ENCODE measurements at places on chromosomes 11 and 22. TPM values are rescaled to one million over a fixed set of nuclear protein-coding genes. Genes with fewer than 3 reads are reported as not detected.

- H3K4me3 ChIP-seq: no peak overlapping the region
- no peaks in the 10 kb centered on the region for H3K4me1 ChIP-seq
- peak overlapping the region; percentile 4 for H3K27ac ChIP-seq
- H3K36me3 ChIP-seq: no peaks in the 10 kb centered on the region
- no peaks in the 10 kb centered on the region for H3K27me3 ChIP-seq
- no peak for DNase-seq
These were observed 168.1 kb downstream of the DBX1 start for GRCh38 chr11:19992162-19992561.

DNA sequence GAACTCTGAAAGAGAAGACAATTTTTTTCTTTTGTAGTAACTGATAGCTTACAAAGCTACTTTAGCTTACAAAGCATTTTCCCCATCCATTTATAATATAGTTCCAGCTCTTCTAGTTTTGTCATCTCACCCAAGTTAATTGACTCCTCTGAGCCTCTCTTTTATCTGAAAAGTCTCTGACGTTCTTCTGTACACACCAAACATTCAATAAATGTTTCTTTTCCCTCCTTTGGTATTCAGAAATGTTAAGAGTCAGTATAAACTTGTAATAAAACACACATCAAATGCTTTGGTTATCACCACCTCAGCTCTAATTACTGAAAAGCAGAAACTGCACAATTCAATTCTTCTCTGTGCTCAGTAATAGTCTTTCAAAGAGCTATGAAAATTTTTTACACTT is 5.9 kb downstream of the CCDC90B start:
- H3K27ac ChIP-seq: no peak overlapping the region
- peaks cover 4% of the 10 kb centered on the region for H3K4me1 ChIP-seq
- no peak for DNase-seq

- DNase-seq: no peak
- no peak overlapping the region for H3K27ac ChIP-seq
- H3K27me3 ChIP-seq: no peaks in the 10 kb centered on the region
These were observed 54.3 kb downstream of the BCL2L13 start for GRCh38 chr22:17692841-17693240.

DNA sequence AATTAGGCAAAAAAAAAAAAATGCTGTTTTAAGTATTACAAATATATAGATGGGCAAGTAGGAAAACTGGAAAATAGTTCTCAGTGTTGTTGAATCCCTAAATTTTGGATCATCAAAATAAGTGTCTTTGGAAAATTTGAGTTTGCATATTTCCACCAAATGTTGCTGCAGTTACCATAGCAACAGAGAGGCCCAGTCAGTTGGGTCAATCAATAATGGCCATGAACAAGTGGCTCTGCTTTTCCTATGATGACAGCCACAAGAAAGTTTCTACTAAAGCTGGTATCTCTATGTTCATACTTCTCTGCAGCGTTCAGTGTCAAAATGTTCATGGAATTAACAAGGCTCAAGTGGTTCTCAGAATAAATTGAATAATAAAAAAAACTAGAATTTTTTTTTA is 79.1 kb downstream of the SERGEF start:
- no peak for DNase-seq
- H3K4me3 ChIP-seq: no peak overlapping the region
- H3K27me3 ChIP-seq: no peaks in the 10 kb centered on the region
- H3K36me3 ChIP-seq: no peaks in the 10 kb centered on the region
- no peak overlapping the region for H3K27ac ChIP-seq

DNA sequence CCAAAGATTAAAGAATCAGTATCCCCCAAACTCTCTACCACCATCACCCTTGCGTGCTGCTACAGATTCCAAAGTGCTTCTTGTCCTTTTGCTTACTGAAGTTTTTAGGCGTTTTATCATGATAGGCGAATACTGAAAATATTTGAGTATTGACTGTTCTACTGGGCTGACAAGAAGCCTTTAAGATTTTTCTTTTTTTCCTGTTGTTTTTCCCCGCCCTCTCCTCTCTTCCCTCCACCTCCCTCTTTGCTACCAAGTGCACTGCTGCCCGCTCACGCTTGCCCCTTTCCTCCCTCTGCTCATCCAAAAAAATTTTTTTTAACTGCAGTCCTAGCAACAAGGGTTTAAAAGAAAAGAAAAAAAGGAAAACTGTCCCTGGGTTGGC is 679 bp downstream of the SPCS2 start:
- peak overlapping the region; percentile 99 for H3K4me3 ChIP-seq
- H3K36me3 ChIP-seq: no peaks in the 10 kb centered on the region
- H3K27ac ChIP-seq: peak overlapping the region; percentile 91
- peaks cover 17% of the 10 kb centered on the region for H3K4me1 ChIP-seq

- no peaks in the 10 kb centered on the region for H3K4me1 ChIP-seq
- DNase-seq: no peak
- no peaks in the 10 kb centered on the region for H3K27me3 ChIP-seq
These were observed 125.3 kb upstream of the TIMP3 start for GRCh38 chr22:32676191-32676590.

GRCh38 chr11:114218508-114218907 is 77.7 kb upstream of the NNMT start:
- no peak for DNase-seq
- H3K27ac ChIP-seq: peak overlapping the region; percentile 79
- H3K4me3 ChIP-seq: no peak overlapping the region
- no peaks in the 10 kb centered on the region for H3K36me3 ChIP-seq
- H3K27me3 ChIP-seq: no peaks in the 10 kb centered on the region

GRCh38 chr11:119389611-119390254 is 8.2 kb upstream of the USP2 start:
- no peak overlapping the region for H3K4me3 ChIP-seq
- no peak overlapping the region for H3K27ac ChIP-seq

DNA sequence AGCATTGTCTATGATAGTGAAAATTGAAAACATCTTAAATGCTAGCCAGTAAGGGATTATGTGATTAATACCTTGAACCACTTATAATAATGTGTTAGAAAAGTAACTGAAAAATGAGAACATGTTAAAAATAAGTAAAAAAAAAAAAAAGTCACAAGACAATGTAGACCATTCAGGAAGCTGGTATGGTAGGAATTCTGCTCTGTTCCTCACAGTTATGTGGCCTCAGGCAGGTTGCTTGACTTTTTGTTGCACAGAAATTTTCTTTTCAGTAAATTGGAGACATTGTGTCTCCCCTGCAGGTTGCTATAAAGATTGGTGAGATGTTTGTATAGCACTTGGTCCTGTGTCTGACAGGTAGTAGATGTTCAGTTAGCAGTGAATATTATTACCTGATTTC is 17.3 kb upstream of the PLET1 start:
- no peak overlapping the region for H3K27ac ChIP-seq
- no peaks in the 10 kb centered on the region for H3K27me3 ChIP-seq
- no peaks in the 10 kb centered on the region for H3K36me3 ChIP-seq
- H3K4me1 ChIP-seq: peaks cover 5% of the 10 kb centered on the region

- H3K27me3 ChIP-seq: no peaks in the 10 kb centered on the region
- peaks cover 25% of the 10 kb centered on the region for H3K4me1 ChIP-seq
- H3K36me3 ChIP-seq: no peaks in the 10 kb centered on the region
- H3K4me3 ChIP-seq: no peak overlapping the region
- peak overlapping the region; percentile 91 for H3K27ac ChIP-seq
- DNase-seq: no peak
These were observed 37.1 kb upstream of the CELSR1 start for GRCh38 chr22:46574438-46574992.

DNA sequence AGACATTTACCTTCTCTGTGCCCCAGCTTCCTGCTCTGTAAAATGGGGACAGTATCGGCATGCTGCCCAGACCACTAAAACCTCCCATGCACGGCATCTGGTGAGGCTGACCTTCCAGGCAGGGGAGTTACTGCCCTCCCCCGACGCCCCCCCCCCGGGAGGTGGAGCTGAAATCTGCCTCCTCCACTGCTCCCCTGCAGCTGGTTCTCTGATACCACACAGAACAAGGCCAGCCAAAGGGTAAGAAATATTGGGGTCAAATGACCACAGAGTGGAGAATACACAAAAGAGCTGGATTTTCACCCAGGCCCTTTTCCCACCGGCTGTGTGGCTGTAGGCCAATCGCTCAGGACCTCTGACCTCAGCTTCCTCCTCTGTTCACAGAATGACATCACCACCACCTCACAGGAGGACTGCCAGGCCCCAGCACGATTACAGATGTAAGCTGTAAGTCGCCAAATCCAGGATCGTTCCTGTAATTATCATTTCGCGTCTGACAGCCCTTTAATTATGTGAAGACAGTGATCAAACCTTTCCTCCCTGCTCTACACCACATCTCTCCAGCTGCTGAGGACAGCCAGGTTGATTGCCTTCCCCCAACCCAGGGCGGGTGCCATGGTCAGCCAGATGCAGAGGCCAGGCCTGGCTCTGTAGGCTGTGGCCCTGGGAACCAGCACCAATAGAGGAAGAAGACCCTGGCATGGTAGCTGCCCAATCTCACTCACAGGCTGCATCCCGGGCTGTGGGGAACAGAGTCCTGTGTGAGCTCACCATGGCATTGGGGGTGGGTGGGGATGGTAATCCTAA is 35.7 kb upstream of the KLHL35 start:
- peak; percentile 76 for DNase-seq
- H3K27me3 ChIP-seq: no peaks in the 10 kb centered on the region
- peaks cover 6% of the 10 kb centered on the region for H3K4me1 ChIP-seq

- DNase-seq: no peak
- H3K27ac ChIP-seq: no peak overlapping the region
- no peaks in the 10 kb centered on the region for H3K4me1 ChIP-seq
- H3K36me3 ChIP-seq: no peaks in the 10 kb centered on the region
These were observed 17.6 kb upstream of the CD44 start for GRCh38 chr11:35121326-35121865.

GRCh38 chr11:44866286-44866685 is 84.4 kb downstream of the TP53I11 start:
- no peaks in the 10 kb centered on the region for H3K4me1 ChIP-seq
- no peak overlapping the region for H3K27ac ChIP-seq
- no peaks in the 10 kb centered on the region for H3K36me3 ChIP-seq
- DNase-seq: no peak

DNA sequence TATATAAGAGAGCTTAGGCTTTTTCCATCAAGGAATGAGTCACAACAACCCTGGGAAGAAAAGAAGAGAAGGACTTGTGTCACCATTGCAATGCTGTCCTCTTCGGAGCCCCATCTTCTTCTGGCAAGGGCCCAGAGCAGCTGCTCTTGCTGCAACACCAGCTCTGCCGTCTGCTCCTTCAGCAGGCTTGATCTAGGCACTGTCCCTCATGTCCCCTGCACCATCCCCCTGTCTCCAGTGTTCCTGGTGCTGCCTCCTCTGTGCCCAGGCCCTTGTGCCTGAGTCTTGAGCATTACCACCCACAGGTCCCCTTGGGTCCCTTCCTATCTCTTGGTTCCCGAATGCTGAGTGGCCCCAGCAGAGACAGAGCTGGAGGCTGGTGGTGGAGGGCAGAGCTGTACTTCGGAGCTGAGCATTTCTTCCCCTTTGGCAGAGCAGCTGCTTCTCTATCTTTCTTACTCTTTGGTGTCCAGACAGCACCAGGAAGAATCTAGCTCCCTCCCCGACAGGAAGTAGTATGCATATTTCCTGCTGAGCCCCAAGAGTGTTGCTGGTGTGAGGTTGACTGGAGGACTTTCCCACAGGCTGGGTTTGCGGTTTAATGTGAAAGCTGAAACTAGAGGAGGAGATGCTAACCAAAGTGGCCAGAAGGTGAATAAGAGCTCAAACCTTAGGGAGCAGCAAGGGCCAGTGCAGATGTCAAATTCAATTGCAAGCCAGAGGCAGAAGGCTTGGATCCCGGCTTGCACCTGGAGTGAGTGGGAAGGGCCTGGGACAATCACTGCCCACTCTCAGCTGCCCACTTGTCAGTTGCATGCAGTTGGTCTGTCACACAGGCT is 27.8 kb downstream of the WEE1 start:
- H3K27ac ChIP-seq: no peak overlapping the region
- H3K36me3 ChIP-seq: no peaks in the 10 kb centered on the region
- H3K27me3 ChIP-seq: no peaks in the 10 kb centered on the region
- peaks cover 9% of the 10 kb centered on the region for H3K4me1 ChIP-seq
- no peak overlapping the region for H3K4me3 ChIP-seq

- H3K27me3 ChIP-seq: no peaks in the 10 kb centered on the region
- peaks cover 2% of the 10 kb centered on the region for H3K4me1 ChIP-seq
- no peak overlapping the region for H3K27ac ChIP-seq
- H3K4me3 ChIP-seq: no peak overlapping the region
- DNase-seq: no peak
These were observed 24.9 kb upstream of the SHISAL1 start for GRCh38 chr22:44337678-44338004.

GRCh38 chr11:71241721-71242259 is 10.6 kb downstream of the SHANK2 start:
- peak overlapping the region; percentile 81 for H3K27ac ChIP-seq
- no peaks in the 10 kb centered on the region for H3K27me3 ChIP-seq
- H3K36me3 ChIP-seq: no peaks in the 10 kb centered on the region
- H3K4me1 ChIP-seq: peaks cover 12% of the 10 kb centered on the region

DNA sequence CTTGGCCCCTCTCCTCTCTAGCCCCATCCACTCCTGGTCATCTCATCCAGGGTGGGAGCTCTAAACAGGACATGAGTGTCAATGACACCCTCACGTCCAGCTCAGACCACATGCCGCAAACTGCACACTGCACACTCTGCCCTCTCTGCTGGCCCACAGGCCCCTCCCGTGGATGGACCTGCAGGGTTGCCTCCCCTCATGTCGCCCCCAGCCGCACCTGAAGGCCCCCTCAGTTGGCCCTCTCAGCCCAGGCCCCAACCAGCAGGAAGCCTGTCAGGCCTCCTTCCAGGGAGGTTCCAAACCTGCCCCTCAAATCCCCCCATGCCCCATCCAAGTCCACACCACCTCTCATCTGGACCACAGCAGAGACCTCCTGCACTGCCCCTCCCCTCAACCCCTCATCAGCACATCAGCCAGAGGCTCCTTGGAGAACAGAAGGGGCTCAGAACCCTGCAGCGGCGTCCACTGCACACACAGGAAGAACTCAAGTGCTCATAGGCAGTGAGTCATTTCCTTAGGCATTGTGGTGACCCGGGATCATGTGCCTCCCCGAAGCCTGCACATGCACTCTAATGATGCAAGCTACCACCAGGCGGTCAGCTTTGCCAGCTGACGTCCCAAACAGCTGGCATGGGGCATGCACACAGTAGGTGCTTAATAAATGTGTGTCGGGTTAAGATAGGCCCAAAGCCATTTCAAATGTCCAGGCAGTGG is 12.9 kb upstream of the CDKN1C start:
- H3K27me3 ChIP-seq: peaks cover under 1% of the 10 kb centered on the region
- peak; percentile 57 for DNase-seq
- no peak overlapping the region for H3K4me3 ChIP-seq
- no peak overlapping the region for H3K27ac ChIP-seq
- H3K4me1 ChIP-seq: no peaks in the 10 kb centered on the region

GRCh38 chr11:130473056-130473794 is 24.8 kb downstream of the ADAMTS15 start:
- peaks cover 52% of the 10 kb centered on the region for H3K36me3 ChIP-seq
- H3K4me3 ChIP-seq: no peak overlapping the region
- no peak overlapping the region for H3K27ac ChIP-seq
- peaks cover 7% of the 10 kb centered on the region for H3K4me1 ChIP-seq
- no peak for DNase-seq

Gene FJX1
- 4.0 TPM for total RNA-seq

Gene HOATZ
- total RNA-seq: 25.4 TPM

Gene SMIM35
- total RNA-seq: 0.06 TPM

Gene GLB1L2
- total RNA-seq: 7.3 TPM

Gene RAPSN
- total RNA-seq: not detected

Gene NTM
- total RNA-seq: 12.0 TPM

Gene POTEH
- not detected for total RNA-seq

Gene THRSP
- total RNA-seq: not detected

Gene SULT4A1
- total RNA-seq: not detected

Gene RTCB
- total RNA-seq: 65.3 TPM

Gene KCNK4
- total RNA-seq: not detected
